ENCODE measurements at places on chromosomes 13 and 19.

GRCh38 chr19:15173746-15174404 lies 26.9 kb downstream of the NOTCH3 start:
- DNase-seq = no peak

DNA sequence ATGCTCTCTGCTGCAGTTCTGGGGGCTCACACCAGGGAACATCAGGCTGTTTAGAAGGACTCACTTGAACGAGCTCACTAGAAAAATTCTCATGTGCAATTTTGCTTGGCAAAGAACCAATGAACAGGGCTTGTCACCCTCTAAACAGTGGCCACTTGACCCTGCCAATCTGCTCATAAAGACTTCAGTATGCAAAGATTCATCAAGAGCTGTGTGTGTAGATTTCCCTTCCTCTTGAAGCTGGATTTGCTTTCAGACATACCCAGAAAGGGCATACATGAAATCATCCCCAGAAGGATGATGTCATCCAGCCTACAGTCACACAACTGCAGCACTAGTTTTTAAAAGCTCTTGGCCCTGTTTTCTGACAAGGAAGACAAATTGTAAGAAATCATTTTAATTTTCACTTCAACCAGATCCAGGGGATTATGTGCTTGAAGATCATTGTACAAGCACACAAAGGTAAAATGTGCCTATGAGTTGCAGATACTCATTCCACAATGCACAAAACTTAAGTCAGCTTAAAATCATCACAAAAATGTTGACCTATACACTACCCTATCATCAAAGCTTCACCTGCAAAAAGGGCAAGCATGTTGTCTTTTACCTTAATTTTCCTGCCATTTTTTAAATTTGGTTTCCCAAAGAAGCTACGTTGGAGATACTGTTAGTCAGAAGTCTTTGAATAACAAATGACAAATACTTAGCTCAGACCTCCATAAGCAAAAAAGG lies 5.2 kb upstream of the STK24 start:
- no peak for DNase-seq

DNA sequence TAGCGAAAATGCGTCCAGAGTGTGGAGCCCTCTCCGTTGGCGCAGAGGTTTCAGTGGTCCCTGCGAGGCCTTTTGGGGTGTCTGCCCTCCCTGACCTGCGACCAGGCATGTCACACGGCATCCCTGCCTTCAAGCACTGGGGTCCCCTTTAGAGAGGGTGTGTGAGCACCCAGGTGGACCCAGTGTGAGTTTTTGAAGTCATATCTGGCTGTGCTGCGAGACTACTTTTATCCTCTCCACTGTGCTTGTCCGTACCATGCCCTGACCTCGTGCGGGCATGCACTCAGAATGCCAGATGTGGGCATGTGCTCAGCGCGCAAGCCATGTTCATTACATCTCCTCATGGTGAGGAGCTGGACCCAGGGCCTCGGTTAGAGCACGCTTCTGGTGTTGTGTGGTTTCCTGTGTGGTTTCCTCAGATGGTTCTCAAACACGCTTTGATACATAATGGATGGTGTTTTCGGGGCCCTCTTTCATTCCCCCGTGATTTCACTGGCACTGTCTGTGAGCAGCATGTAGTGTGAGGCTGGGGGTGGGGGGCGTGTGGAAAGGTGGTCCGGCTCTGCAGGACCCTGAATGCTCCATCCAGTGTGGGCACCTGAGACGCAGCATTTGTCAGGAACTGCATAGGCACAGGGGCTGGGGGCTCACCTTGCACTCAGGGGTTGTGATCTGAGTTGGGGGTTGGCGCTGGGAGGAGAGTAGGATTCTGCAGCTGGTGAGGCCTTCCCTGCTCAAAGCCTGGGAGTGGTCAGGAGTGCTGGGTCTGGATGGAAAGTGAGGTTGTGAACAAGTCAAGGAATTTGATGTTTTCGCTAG lies 2.3 kb downstream of the TFDP1 start:
- no peak for DNase-seq

- no peak for DNase-seq
Observed at GRCh38 chr19:27714857-27715256, 1498.1 kb downstream of the UQCRFS1 start.

DNA sequence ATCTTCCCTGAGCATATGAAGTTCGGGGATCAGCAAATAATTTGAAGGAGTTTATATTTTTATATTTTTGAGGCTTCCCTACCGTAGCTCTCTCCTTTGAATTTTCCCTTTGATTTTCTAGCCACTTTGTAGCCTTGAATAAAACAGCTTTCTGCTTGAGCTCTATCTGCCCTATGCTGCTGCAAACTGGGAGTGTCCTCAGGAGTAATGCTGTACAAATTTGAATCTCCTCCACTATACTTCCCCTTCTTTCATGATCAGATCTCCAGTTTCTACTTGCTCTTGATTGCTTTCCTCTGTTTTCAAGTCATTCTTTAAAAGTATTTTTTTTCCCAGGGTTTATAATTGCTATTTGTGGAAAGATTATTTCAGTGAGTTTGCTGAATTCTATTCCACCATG lies 14.6 kb downstream of the PDS5B start:
- DNase-seq = no peak

- no peak for DNase-seq
Observed at GRCh38 chr19:47471733-47472457, at the start of gene SLC8A2. Gene SLC8A2, minus strand, starts transcription at chr19:47471893. Its CDS starts 5,490 bp downstream, at chr19:47466403.

DNA sequence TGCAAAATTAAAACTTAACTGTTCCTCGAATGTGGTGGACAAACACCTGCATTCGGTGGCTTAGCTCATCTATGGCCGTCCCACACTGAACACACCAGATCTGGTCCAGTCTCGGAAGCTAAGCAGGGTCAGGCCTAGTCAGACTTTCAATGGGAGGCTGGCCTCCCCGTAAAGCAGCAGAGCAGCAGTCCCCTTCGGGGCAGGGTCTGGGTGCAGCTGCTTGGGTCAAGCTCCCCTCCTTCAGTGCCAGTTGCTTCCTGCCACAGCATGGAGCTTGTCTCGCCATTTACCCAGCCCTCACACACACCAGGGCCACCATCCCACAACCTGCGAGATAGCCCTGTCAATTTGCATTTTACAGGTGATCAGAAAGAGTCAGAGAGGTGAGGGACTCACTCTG lies 93.2 kb downstream of the TUBA3C start:
- DNase-seq = no peak

DNA sequence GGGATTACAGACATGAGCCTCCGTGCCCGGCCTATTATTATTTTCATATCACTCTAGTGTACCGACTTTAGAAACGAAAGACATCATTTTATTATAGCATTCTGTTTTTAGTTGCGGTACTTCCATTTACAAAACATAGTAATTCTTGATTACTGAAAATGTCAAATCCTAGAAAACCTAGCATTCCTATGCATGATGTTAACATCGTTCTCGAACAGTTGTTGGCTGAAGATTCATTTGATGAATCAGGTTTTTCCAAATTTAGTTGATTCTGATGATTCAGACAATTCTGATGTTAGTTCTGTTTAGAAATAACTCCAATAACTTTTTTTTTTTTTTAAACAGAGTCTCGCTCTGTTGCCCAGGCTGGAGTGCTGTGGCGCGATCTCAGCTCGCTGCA lies 11.5 kb upstream of the MTRF1 start:
- DNase-seq = no peak

DNA sequence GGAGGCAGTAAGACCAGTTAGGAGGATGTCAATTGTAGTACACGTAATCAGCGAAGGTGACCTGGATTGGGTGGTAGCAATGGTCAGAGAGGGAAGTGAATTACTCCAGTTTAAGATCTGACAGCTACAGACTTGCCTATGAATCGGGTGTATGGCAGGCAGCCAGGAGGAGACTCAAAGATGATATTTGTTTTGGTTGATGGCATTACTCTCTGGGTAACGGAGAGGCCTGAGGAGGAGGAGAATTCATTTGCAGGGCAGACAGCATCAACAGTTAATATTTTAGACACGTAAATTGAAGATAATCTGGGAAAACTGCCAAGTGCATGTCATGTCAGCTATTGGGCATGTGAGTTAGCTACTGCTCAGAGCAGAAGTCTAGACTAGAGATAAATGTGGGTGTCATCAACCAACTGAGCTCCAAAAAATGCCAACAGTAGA lies 109.2 kb downstream of the SGCG start:
- DNase-seq = no peak

- no peak for DNase-seq
Observed at GRCh38 chr19:5173993-5174392, 166.6 kb downstream of the PTPRS start.

- no peak for DNase-seq
Observed at GRCh38 chr13:24911133-24911908, 147.4 kb downstream of the RNF17 start.
